Activated CD8-positive, alpha-beta memory T cell treated with anti-CD3 and anti-CD28 coated beads for 1 hour (primary cell): ENCODE measurements at places on chromosomes 4 and X.

DNA sequence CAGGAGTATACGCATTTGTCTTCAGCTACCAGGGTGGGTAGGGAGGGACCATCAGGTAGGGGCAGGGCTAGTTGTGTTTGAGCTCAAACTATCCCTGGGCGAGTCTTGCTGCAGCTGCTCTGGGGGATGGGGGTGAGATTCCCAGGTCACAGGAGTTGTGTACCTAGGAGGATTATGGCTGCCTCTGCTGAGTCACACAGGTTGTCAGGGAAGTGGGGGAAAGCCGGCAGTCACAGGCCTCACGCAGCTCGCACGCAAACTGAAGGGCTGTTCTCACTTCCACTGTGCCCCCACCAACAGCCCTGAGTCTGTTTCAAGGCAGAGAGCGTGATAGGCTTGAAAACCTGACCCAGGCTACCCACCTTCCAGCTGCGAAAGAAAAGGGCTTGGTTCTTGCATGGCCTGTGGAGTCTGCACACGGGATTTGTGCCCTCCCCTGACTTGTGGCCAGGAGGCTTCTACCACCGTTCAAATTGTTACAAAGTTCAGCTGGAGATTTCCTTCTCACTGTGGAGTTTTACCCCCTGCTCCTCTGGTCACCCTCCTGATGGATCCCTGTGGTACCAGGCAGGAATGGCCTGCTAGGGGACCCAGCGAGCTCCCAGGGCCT lies 63.8 kb downstream of the ARFIP1 start:
- DNase-seq = no peak

DNA sequence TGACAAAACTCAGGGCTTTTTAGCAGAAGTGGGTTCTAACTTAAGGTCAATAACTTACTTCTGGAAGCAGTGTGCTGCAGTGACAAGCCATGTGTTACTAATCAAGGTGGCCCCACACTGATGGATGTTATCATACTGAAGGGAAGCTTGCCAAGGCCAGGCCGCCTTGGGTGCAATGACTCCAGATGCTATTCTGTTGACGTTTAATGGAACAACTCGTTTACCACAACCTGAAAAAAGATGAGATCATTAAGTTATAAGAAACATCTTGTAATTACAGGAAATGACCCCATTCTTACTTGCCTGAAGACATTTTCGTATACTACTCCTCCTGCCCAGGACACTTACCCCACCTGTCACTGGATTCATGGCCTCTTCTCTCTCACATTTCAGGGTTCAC lies 38.9 kb upstream of the TMPRSS11D start:
- no peak for DNase-seq

DNA sequence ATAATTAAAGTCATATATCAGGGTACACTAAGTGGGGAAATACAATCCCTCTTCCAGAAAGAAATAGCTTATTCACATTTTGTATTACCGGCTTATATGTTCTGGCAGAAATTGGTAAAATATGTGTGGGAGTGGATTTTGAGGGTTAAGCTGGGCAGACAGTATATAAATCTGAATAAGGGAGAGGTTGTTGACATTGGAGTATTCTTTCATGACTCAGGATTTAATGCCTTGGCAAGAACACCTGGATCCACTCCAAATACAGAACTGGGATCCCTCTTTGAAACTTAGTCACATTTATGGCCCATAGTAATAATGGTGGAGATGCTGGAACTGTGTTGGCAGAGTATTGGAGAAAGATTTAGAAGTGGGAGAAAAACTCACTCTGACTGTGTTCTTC lies 54.3 kb upstream of the TET2 start:
- DNase-seq = no peak

DNA sequence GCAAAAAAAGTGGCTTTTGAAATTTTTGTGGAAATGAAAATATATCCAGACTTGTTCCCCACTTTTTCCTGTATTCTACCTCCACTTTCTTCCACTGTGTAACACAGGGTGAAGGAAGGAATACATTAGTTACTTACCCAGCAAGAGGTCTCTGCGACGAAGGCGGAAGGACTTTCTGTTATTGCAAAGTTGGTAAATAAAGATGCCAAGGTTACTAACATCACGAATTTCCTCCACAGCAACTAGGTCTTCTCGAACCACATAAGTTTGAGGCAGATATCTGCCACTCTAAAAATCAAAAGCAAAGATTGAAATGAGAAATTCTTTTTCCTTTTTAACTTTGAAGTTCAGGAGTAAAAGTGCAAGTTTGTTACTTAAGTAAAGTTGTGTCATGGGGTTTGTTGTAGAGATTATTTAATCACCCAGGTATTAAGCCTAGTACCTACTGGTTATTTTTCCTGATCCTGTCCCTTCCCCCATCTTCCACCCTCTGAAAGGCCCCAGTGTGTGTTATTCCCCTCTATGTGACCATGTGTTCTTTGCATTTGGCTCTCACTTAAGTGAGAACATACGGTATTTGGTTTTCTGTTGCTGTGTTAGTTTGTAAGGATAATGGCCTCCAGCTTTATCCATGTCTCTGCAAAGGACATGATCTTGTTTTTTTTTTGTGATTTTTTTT lies 5.8 kb downstream of the ITM2A start:
- no peak for DNase-seq

- no peak for DNase-seq
Measured at GRCh38 chr4:47651231-47651630, 166.2 kb downstream of the ATP10D start.

DNA sequence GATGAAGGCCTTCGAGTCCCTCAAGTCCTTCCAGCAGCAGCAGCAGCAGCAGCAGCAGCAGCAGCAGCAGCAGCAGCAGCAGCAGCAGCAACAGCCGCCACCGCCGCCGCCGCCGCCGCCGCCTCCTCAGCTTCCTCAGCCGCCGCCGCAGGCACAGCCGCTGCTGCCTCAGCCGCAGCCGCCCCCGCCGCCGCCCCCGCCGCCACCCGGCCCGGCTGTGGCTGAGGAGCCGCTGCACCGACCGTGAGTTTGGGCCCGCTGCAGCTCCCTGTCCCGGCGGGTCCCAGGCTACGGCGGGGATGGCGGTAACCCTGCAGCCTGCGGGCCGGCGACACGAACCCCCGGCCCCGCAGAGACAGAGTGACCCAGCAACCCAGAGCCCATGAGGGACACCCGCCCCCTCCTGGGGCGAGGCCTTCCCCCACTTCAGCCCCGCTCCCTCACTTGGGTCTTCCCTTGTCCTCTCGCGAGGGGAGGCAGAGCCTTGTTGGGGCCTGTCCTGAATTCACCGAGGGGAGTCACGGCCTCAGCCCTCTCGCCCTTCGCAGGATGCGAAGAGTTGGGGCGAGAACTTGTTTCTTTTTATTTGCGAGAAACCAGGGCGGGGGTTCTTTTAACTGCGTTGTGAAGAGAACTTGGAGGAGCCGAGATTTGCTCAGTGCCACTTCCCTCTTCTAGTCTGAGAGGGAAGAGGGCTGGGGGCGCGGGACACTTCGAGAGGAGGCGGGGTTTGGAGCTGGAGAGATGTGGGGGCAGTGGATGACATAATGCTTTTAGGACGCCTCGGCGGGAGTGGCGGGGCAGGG lies 568 bp downstream of the HTT start:
- DNase-seq = no peak

DNA sequence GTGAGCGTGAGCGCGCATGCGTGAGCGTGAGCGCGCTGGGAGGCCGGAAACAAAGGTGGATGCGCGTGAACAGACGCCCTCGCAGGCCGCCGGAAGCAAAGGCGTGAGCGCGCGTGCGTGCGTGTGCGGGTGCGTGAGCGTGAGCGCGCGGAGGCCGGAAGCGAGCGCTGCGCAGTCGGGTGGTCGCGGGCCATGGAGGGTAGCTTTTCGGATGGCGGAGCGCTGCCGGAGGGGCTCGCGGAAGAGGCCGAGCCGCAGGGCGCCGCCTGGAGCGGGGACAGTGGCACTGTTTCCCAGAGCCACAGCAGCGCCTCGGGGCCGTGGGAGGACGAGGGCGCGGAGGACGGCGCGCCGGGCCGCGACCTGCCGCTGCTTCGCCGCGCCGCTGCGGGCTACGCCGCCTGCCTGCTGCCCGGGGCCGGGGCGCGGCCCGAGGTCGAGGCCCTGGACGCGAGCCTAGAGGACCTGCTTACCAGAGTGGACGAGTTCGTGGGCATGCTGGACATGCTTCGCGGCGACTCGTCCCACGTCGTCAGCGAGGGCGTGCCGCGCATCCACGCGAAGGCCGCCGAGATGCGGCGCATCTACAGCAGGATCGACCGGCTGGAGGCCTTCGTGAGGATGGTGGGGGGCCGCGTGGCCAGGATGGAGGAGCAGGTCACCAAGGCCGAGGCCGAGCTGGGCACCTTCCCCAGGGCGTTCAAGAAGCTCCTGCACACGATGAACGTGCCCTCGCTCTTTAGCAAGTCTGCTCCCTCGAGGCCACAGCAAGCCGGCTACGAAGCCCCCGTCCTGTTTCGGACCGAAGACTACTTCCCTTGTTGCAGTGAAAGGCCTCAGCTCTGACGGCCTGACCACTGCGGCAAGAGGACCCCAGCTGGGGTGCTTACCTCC lies at the start of gene BLOC1S4:
Gene BLOC1S4, plus strand, starts transcription at position 157 of the 894 bp plus-strand sequence. Its CDS starts 36 bp downstream, at position 193.
- peak; percentile 76 for DNase-seq

- no peak for DNase-seq
Measured at GRCh38 chrX:109830704-109831206, 97.7 kb upstream of the ACSL4 start.

GRCh38 chrX:111507933-111508332 lies 3.5 kb upstream of the SERTM2 start:
- DNase-seq = no peak

DNA sequence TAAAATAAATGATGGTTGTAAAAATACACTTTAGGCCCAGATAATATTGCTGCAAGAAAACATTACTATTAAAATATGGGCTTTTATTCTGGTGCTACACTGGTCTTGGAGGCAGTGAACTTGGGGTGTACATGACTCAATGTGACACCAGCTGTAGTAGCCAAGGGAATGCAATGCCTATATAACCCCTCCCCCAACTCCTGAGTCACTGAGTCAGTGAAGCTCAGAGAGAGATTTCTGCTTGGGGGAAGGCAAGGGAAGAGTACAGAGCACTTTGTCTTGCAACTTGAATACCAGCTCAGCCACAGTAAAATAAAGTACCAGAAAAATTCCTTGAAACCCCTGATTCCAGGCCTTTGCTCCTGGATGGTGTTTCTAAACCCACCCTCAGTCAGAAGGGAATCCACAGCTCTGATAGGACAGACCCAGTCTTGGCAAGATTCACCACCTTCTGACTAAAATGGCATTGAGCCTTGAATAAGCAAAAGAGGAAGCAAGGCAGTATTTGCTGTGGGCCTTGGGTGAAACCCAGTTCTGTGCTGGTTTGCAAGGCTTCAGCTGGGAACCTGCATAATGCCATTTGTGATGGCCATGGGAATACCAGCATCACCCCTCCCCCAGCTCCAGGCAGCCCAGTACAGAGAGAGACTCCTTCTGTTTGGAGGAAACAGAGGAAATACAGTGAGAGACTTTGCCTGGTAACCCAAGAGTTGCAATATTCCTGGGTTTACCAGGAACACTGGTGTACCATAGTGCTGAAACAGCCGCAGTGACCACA lies 209.9 kb downstream of the IQCM start:
- DNase-seq = no peak

- no peak for DNase-seq
Measured at GRCh38 chr4:2219233-2219760, 22.6 kb downstream of the HAUS3 start.

- no peak for DNase-seq
Measured at GRCh38 chr4:128813965-128814364, 4.5 kb downstream of the JADE1 start.

- DNase-seq = no peak
Measured at GRCh38 chrX:39998636-39999406, 98.9 kb downstream of the BCOR start.

DNA sequence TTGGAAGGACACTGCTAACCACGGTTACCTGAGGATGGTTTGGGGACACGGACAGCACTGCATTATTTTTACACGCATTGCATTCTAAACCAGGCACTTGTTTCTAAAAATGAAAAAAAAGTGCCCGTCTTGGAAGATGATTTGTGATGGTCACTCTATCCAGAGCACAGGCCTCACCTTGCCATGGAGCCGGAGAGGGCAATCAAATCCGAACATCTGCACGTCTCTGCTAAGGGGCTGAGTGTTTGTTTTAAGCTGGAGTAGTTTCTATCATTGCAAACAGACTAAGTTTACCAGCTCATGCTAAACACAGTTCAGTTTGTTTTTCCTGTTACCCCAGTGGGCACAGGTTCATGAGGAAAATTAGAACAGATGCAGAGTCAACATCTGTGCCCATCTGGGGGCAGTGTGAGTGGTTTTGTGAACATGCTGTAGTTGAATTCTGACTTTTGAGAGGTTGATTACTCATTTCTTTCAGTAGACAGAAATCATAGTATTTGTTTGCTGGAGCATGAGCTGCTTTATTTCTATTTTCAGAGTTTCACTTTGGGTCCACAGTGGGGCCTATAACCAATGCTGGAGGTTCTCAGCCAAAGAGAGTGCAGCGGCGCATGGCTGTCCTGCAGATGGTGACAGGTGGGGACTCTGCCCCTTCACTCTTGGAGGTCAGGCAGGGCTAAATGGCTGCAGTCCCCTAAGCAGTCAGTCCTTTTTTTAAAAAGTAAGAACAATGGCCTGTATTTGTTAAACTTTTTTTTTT lies 65.4 kb upstream of the ENPP6 start:
- no peak for DNase-seq

GRCh38 chr4:174999407-174999806 lies 81.2 kb downstream of the ADAM29 start:
- DNase-seq = no peak

- DNase-seq = no peak
Measured at GRCh38 chrX:72078411-72078810, 53.3 kb downstream of the RTL5 start.

GRCh38 chr4:168569931-168570276 lies 73.1 kb downstream of the PALLD start:
- no peak for DNase-seq

DNA sequence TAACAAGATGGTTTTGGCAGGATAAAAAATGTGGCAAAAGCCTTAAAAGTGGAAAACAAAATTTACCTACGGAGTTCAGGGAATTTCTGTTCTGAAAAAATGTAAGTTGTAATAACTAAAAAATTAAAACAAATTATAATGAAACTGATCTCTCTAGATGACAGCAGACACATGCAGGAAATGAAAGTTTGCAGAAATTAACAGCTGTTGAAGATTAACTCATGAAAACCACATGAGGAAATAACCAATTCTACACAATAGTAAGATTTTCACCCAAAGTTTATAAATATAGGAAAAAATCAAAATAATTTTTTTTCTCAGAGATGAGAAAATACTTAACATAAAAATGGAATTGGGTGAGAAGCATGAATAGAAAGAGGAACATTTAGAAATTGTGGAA lies 47.5 kb upstream of the UGT2B15 start:
- no peak for DNase-seq

GRCh38 chr4:107736924-107737448 lies 17.0 kb upstream of the PAPSS1 start:
- no peak for DNase-seq

DNA sequence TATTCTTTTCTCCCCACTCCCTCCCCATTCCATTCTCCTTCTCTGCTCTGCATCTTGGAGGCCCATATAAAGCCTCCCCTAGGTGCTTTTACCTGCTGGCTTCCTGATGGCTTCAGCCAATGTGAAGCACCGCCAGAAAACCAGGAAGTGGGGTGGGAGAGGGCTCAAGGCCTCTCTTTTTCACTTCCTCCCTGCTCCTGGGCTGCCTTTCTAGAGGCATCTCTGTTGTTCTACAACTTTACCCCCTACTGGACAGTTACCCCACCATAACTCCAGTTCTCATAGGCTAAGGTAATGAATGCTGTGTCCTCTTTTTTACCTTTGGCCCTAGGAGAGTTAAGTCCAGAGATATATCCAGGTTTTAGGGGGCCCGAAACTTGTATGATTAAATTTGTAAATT lies 62.4 kb upstream of the PPARGC1A start:
- no peak for DNase-seq

- DNase-seq = no peak
Measured at GRCh38 chr4:76383001-76383400, 37.9 kb downstream of the CCDC158 start.
